ENCODE measurements at places on chromosomes 2 and 18.
A peak's percentile ranks its signal among the peaks of the same experiment; 100 is the strongest.

- no peak for DNase-seq
- no peaks in the 10 kb centered on the region for H3K27me3 ChIP-seq
- H3K4me1 ChIP-seq, result peaks cover 11% of the 10 kb centered on the region
- H3K27ac ChIP-seq, result no peak overlapping the region
- H3K36me3 ChIP-seq, result no peaks in the 10 kb centered on the region
Measured at GRCh38 chr18:58894930-58895329, 30.3 kb downstream of the ZNF532 start.

GRCh38 chr2:118974103-118974993 lies 32.4 kb downstream of the MARCO start:
- no peaks in the 10 kb centered on the region for H3K36me3 ChIP-seq
- H3K27ac ChIP-seq, result no peak overlapping the region
- H3K27me3 ChIP-seq, result no peaks in the 10 kb centered on the region
- no peaks in the 10 kb centered on the region for H3K4me1 ChIP-seq
- no peak for DNase-seq

DNA sequence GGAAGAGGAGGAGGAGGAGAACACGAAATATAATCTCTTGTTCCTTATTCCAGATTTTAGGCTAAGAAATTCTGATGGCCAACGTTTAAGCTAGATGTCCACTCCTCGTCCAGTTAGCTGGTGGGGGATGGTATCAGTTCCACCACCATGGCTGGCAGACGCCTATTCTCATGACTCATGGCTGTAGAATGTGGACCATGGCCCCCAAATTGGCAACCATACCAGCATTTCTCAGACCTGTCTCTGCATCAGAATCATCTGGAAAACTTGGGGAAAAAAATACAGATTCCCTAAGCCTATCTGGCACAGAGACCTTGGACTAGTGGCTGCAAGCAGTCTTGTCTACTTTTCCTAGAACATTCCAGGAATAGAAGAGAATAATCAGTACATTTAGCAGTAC lies 267.7 kb upstream of the SIX2 start:
- DNase-seq, result no peak
- no peak overlapping the region for H3K4me3 ChIP-seq
- no peaks in the 10 kb centered on the region for H3K36me3 ChIP-seq

DNA sequence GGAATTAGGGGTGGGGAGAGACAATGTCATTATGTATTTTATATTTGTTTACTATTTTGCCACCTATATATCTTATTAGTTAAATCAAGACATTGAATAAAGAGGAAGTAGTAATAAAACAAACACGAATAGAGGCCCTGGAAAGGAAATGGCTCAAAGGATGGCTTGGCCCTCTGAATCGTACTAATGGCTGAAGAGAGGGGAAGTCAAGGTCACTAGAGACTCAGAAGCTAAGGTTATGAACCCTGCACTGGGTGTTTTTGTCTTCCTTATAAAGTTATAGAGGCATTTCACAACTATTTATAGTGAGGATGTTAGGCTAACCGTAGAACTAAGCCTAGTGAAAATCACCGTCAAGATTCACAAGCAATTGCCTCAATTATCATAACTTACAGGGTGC lies 685.9 kb downstream of the ARHGAP15 start:
- DNase-seq, result no peak
- no peak overlapping the region for H3K27ac ChIP-seq
- no peaks in the 10 kb centered on the region for H3K27me3 ChIP-seq
- no peaks in the 10 kb centered on the region for H3K36me3 ChIP-seq
- no peak overlapping the region for H3K4me3 ChIP-seq

DNA sequence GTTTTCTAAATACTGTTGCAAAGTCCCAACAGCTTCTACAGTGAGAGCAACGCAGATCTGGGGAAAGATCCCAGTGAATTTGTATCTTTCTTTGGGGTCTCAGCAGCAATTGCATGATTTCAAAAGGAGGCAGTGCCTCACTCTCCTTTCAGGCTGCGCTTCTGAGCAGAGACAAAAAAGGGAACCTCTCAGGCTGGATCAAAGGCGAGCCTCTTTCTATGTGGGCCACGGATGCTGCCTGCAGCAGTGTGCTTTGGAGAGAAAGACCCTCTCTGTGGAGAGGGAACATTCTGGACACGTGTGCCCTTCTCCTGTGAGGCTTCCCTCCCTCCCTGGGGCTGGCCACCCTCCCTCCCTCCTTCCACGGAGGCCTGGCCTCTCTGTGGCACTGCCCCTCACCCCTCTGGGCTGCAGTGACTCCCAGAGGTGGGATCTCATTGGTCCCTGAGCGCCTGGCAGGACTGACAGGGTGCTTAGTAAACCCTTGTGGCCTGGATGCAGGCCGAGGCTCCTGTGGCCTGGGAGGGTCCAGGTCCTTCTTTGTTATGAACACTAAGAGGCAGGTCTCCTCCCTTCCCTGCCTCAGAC lies 21.6 kb upstream of the PDIA6 start:
- no peaks in the 10 kb centered on the region for H3K36me3 ChIP-seq
- no peak overlapping the region for H3K27ac ChIP-seq
- no peak for DNase-seq
- peaks cover 4% of the 10 kb centered on the region for H3K27me3 ChIP-seq

DNA sequence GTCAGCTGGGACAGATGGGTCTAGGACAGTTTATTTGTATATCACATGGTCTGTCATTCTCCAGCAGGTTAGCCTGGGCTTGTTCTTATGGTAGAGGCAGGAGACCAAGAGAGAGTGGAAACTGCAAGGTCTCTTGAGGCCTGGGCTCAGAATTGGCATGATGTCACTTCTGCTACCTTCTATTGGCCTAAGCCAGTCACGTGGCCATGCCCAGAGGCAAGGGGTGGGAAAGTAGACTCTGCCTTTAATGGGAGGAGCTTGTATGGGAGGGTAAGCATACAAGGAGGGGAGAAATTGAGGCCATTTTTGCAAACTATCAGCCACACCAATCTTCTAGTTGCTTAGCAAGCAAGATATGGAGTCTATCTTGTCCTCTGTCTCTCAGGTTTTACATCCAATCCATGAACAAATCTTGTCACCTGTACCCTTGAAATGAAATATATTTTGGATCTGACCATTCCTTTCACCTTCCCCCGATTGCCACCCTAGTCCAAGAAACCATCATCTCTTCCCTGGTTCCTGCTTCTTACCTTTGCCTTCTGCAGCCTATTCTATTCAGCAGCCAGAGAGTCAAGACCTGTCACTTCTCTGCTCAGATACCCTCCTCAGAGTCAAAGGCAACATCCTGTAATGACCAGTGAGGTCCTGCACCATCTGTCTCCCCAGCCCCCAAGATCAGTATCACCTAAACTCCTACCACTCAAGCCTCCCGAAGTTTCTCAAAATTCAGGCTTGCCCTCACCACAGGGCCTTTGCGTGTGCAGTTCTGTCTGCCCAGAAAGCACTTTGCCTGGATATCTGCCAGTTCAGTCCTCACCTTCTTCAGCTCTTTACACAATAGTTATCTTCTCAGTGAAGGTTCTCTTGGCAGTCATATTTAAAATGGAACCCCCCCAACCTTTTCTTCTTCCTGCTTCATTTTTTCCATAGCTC lies 240.0 kb downstream of the LOXHD1 start:
- no peak overlapping the region for H3K27ac ChIP-seq
- no peak for DNase-seq
- H3K4me1 ChIP-seq, result no peaks in the 10 kb centered on the region
- H3K4me3 ChIP-seq, result no peak overlapping the region
- no peaks in the 10 kb centered on the region for H3K36me3 ChIP-seq

- no peak overlapping the region for H3K27ac ChIP-seq
- no peaks in the 10 kb centered on the region for H3K36me3 ChIP-seq
- DNase-seq, result no peak
- no peak overlapping the region for H3K4me3 ChIP-seq
Measured at GRCh38 chr2:25361261-25362048, 19.7 kb upstream of the DNMT3A start.

DNA sequence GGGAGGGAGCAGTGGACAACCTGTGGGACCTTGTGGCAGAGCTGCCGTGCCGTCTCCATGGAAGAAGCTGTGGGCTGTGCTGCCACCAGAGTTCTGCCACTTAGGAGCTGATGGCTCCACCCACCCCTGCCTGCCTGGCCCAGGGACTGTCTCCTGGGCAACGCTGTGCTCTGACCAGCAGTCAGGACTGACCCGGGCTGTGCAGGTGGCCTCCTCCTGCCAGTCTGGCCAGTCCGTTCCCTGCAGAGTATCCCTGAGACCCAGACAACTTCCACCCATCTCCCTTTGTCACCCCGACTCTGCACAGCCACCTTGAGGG lies 12.8 kb downstream of the ASIC4 start:
- H3K27ac ChIP-seq, result no peak overlapping the region
- H3K4me1 ChIP-seq, result peaks cover 10% of the 10 kb centered on the region

DNA sequence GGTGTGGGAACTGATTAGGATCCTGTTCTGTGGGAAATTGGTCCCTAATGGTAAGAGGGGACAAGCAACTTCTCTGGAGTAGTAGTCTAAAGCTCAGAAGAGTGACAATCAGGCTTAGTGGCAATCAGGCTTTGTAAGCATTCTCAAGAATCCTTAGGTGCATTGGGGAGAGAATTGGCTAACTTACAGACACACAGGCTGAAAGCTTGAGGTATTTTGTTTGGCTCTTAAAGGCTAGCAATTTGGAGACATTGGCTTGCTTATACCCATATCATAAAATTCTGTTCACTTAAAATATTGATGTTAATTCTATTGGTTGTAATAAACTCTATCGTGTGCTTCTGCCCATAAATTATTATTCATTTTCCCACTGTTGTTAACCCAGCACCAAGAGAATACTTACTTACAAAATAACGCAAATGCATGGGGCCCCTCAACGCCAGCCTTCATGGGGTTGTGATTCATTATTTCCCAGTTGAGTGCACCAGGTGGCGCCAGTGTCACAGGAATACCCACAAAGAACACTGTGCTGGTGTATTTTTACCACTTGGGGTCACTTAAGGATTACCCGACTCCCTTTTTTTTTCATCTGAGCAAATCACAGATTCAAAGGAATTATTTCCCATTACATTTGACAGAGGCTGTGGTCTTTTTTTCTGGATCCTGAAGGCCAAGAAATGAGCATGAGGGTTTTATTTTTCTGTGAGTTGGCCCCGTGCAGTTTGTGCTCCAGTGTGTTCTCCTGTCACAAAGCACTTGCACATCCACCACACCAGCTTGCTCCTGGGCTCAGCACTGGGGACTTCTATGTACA lies 45.5 kb downstream of the DDX1 start:
- peak; percentile 34 for DNase-seq
- no peak overlapping the region for H3K27ac ChIP-seq
- no peak overlapping the region for H3K4me3 ChIP-seq

GRCh38 chr2:46706264-46706983 lies 209.2 kb downstream of the MCFD2 start:
- no peaks in the 10 kb centered on the region for H3K27me3 ChIP-seq
- no peak for DNase-seq

GRCh38 chr2:50591642-50592041 lies 440.3 kb downstream of the NRXN1 start:
- H3K27me3 ChIP-seq, result no peaks in the 10 kb centered on the region
- H3K4me1 ChIP-seq, result no peaks in the 10 kb centered on the region
- H3K4me3 ChIP-seq, result no peak overlapping the region
- H3K36me3 ChIP-seq, result no peaks in the 10 kb centered on the region

DNA sequence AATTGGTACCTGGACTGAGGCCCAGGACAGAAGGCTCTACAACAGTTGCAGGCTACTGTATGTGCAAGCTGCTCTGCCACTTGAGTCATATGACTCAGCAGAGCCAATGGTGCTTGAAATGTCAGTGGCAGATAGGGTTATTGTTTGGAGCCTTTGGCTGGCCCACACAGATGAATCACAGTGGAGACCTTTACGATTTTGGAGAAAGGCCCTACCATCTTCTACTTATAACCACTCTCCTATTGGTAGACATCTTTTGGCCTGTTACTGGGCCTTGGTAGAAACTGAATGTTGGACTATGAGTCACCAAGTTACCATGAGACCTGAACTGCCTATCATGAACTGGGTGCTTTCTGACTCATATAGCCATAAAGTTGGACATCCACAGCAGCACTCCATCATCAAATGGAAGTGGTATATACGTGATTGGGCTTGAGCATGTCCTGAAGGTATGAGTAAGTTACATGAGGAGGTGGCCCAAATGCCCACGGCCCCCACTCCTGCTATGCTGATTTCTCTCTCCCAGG lies 88.9 kb upstream of the NRXN1 start:
- no peaks in the 10 kb centered on the region for H3K27me3 ChIP-seq
- DNase-seq, result no peak
- no peaks in the 10 kb centered on the region for H3K36me3 ChIP-seq
- no peaks in the 10 kb centered on the region for H3K4me1 ChIP-seq

GRCh38 chr2:98768384-98769113 lies 37.6 kb upstream of the MGAT4A start:
- H3K27me3 ChIP-seq, result no peaks in the 10 kb centered on the region
- H3K4me1 ChIP-seq, result peaks cover 83% of the 10 kb centered on the region
- H3K36me3 ChIP-seq, result no peaks in the 10 kb centered on the region
- no peak for DNase-seq
- peak overlapping the region; percentile 2 for H3K4me3 ChIP-seq

DNA sequence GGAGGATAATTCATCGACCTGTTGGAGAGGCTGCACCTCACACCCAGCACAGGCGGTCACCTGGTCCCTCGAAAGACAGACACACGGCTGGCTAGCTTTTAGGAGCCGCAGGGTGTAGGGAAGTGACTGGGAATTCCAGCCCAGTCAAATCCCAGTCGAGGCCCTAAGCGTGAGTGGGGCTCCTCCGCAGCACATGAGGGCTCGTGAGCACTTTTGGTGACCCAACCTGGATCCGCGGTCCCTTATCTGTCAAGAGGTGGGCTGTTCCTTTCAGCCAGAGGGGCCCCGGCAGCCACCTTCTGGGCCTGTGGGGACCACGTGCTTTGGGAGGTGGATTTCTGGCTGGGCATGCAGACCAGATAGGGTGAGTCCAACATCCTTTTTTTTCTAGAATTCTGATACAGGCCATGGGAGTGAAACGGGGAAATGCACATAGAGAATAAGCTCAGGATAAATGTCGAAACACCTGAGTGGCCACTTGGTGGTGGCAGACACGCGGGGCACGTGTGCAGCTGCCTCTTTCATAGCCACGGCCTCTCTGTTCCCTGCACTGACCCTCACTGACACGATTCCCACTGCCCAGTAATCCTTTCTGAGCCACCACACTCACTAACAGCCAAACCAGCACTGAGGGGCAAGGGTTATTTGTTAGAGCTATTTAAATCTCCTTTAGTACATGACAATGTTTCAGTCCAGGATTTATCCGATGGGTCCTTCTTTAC lies 148.4 kb upstream of the PXDN start:
- H3K27me3 ChIP-seq, result no peaks in the 10 kb centered on the region
- no peak overlapping the region for H3K27ac ChIP-seq
- H3K36me3 ChIP-seq, result no peaks in the 10 kb centered on the region
- no peak for DNase-seq

GRCh38 chr2:73133566-73134197 lies 20.9 kb upstream of the RAB11FIP5 start:
- no peak overlapping the region for H3K4me3 ChIP-seq
- H3K27ac ChIP-seq, result no peak overlapping the region
- H3K27me3 ChIP-seq, result no peaks in the 10 kb centered on the region
- no peak for DNase-seq
- no peaks in the 10 kb centered on the region for H3K4me1 ChIP-seq

- no peak overlapping the region for H3K4me3 ChIP-seq
- H3K4me1 ChIP-seq, result peaks cover 7% of the 10 kb centered on the region
- DNase-seq, result no peak
- H3K27ac ChIP-seq, result no peak overlapping the region
- no peaks in the 10 kb centered on the region for H3K27me3 ChIP-seq
- no peaks in the 10 kb centered on the region for H3K36me3 ChIP-seq
Measured at GRCh38 chr2:213018340-213018901, 133.0 kb downstream of the IKZF2 start.

All from CD4-positive, alpha-beta memory T cell (primary cell).